Activated CD4-positive, alpha-beta T cell treated with anti-CD3 and anti-CD28 coated beads, Interleukin-2, amount 50 U/mL, for 4 hours (primary cell): ENCODE measurements at places on chromosomes 12 and 14.
A peak's percentile ranks its signal among the peaks of the same experiment; 100 is the strongest.

GRCh38 chr12:67890726-67891258 is 98.5 kb upstream of the IFNG-AS1 start:
- DNase-seq: no peak

- DNase-seq: no peak
These were observed 11.9 kb downstream of the RNF10 start for GRCh38 chr12:120546050-120546386.

GRCh38 chr12:114636723-114637480 is 47.1 kb downstream of the TBX3 start:
- no peak for DNase-seq

GRCh38 chr12:6352193-6353173 is 10.6 kb upstream of the TNFRSF1A start:
- no peak for DNase-seq

- DNase-seq: no peak
These were observed 3.6 kb downstream of the ZNF839 start for GRCh38 chr14:102323102-102323501.

DNA sequence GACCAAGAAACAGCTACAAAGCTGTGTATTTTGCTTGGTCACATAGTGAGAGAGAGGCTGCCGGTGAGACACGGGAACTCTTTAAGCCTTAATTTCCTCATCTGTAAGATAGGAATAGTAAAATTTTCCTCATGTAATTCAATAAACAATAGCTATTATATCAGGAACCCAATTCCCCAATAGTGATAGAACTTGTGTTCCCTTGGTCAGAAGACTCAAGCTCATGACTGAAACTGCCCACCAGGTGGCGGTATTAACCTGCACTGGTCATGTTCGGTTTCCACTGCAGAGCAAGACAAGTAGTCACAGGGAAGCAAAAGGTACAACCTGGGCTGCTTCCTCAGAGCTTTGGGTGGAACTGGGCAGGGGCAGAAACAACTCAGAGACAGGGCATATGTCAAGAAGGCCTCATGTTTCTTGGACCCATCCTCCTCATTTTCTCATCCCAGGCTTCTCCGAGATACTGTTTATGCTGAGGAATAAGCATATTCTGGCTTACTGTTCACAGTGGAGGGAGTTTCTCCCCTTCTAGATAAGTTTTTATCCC is 4.2 kb upstream of the AJUBA start:
- peak; percentile 90 for DNase-seq

DNA sequence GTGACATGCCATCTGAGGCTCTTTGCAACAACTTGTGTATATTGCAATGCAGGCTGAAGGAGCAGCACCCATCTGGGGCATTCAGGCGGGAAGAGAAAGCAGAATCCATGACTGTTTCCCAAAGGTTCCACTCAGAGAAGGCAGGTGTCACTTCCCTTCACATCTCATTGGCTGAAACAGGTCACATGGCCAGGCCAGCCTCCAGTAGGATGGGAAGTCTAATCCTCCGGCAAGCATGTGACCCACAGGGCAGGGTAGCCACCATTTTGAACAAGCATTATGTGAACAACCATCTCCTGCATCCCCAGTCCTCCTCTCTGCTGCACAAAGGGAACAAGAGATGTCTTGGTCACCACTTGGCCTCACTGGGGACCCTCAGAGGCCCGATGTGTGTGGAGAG is 70.6 kb downstream of the RIN3 start:
- DNase-seq: no peak

- no peak for DNase-seq
These were observed 45.1 kb downstream of the AREL1 start for GRCh38 chr14:74667758-74668157.

DNA sequence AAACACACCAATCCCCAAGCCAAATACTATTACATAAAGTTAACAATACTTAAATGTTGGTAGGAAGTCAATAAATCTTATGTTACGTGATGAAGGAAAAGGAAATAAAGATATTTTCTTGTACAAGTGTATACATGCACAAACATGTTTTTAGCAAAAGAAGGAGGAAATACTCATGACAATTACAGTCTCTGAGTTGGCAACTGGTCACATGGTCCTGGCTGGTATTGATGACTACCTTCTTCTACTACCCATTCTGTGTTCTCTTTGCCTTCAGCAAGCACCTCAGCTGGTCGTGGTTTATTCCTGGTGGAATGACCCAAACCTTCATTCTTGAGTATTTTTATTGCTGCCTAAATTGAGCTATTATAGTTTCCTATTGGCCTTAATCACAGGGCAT is 84.8 kb downstream of the PLBD1 start:
- no peak for DNase-seq

DNA sequence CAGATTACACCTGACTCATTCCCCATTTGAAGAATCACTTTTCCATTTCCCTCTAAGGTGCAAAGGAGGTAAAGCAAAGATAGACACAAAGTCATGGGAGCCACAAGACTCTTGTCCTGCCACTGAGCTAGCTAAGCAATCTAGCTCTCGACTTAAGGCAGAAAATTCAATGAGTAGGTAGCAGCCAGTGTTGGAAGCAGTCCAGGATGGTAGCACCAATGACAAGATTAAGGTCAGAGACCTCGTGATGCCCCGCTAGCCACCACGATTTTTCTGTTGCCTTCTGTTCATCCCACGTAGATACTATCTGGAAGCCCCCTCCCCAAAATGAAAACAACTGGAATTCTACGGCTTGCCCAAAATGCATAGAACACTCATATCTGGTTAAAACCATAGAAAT is 1.4 kb downstream of the VAMP1 start:
- no peak for DNase-seq

- no peak for DNase-seq
These were observed 95.7 kb upstream of the ESRRB start for GRCh38 chr14:76280221-76280620.

GRCh38 chr14:102817318-102817717 is 40.1 kb downstream of the TRAF3 start:
- no peak for DNase-seq

GRCh38 chr12:123457980-123458779 is at the start of gene SNRNP35:
TSS of gene SNRNP35 (plus strand) at chr12:123458139. CDS start at chr12:123465541, 7,402 bp downstream.
- peak; percentile 82 for DNase-seq

DNA sequence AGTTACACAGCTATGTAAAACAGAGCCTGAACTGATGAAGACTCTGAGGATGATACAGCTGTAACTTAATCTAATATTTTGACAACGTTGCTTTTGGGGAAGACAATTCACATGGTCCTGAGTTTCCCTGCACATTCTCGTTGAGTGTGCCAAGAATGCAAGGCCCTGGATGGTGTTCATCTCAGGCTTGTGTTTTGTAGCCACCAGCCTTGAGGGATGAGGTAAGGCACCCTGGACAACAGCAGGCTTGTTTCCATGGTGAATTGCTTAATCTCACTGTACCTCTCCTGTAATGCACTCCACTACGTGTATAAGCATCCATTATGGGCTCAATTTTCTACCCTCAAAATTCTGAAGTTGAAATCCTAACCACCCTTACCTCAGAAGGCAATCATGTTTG is 2.1 kb downstream of the CATSPERB start:
- no peak for DNase-seq

GRCh38 chr12:116675339-116676107 is 62.3 kb downstream of the SPRING1 start:
- DNase-seq: no peak

DNA sequence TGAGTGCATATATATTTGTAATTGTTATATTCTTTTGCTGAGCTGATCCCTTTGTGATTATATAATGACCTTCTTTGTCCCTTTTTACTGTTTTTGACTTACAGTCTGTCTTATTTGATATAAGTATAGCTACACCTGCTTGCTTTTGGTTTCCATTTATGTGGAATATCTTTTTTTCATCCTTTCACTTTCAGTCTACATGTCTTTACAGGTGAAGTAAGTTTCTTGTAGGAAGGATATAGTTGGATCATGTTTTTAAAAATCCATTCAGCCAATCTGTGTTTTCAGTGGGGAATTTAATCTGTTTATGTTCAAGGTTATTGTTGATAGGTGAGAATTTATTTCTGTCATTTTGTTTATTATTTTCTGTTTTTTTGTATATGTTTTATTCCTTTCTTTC is 12.1 kb downstream of the GZMH start:
- DNase-seq: no peak

DNA sequence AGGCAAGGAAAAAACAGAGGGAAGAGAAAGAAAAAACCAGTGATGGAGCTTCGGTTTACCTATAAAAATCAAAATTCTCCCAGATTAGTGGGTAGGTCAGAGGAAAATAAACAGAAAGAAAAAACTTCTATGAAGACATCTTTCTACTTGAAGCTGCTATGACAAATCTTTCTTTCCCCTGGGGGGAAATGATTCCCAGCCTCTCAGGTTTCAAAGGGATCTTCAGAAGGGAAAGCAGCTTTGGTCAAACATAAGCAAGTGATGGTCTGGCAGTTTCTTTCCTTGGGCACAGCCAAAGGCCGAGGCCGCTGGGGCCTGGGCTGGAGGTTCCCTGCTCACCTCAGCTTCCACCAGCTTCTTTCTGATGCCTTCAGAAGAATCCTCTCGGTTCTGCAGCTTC is 104.5 kb downstream of the PRKAB1 start:
- no peak for DNase-seq

- no peak for DNase-seq
These were observed 87.4 kb upstream of the PTPRR start for GRCh38 chr12:71007781-71008404.

- no peak for DNase-seq
These were observed 83.5 kb downstream of the SAMD4A start for GRCh38 chr14:54650331-54650958.

- DNase-seq: no peak
These were observed 21.3 kb downstream of the PSMC1 start for GRCh38 chr14:90277581-90278198.

DNA sequence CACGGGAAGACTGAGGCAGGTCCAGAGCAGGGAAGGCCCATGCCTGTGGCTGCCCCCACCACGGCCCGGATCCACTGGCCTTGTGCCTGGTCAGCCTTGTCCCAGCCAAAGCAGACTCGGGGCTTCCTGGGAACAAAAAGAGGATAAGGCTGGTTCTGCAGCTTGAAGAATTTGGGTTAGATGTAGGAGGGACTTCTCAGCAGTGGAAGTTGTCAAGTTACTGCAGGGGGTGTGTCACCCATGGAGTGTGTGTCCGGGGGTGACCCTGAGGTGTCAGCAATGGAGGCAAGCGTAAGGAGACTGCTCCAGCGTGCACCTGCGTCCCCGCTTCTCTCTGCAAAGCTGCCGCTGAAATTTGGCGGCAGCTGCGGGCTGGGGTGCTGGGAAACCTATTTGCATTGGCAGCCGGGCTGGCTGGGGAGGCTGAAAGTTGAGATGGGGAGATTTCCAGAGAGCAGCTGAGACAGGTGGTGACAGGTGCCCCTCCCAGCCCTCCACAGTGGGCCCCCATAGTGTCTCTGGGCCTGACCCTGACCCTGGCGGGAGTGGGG is 12.5 kb upstream of the TNFAIP2 start:
- DNase-seq: no peak

DNA sequence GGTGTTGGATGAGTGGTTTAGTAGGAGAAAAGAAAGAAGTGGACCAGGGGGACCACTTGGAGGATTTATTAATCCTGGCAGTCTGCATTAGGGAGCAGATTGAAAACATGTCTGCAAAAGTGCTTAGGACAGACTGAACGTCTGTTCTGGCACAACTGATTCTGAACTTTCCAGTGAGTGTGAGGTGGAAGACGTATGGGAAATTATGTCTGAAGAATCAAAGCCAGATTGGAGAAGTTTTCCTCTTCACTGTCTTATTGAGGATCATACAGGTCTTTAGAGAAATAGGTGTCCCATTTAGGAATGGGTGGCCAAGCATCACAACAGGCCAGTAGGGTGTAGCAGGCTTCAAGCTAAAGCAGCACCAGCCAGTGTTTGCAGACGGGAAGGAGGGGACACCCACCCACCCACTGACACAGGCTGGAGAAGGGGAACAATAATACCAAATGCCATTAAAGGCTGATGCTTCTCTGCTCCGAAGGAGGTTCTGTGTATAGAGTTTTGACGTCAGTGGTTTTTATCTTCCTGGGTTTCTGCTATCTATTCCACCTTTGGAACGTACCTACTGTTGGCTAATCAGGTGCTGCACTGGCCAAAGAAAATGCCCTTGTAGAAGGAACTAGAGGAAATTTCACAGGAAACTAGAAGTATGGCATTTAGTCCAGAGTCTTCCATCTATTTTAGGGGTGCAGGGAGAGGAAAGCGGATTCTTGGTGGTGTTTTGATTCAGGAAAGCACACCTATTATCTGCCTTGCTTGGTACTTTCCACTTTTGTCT is 1.8 kb downstream of the SRRM4 start:
- DNase-seq: no peak

GRCh38 chr14:99476864-99477263 is 3.8 kb downstream of the SETD3 start:
- no peak for DNase-seq

GRCh38 chr14:28813810-28814209 is 47.2 kb downstream of the FOXG1 start:
- no peak for DNase-seq

GRCh38 chr14:104289507-104289906 is 151.1 kb downstream of the KIF26A start:
- DNase-seq: no peak

- DNase-seq: no peak
These were observed 1.9 kb downstream of the PCNX4 start for GRCh38 chr14:60093606-60094005.

GRCh38 chr14:23351681-23352505 is 794 bp downstream of the SLC22A17 start:
- DNase-seq: no peak

- DNase-seq: no peak
These were observed 149.2 kb downstream of the MSRB3 start for GRCh38 chr12:65427646-65428045.

- no peak for DNase-seq
These were observed 126.4 kb downstream of the DUSP6 start for GRCh38 chr12:89225808-89226411.

DNA sequence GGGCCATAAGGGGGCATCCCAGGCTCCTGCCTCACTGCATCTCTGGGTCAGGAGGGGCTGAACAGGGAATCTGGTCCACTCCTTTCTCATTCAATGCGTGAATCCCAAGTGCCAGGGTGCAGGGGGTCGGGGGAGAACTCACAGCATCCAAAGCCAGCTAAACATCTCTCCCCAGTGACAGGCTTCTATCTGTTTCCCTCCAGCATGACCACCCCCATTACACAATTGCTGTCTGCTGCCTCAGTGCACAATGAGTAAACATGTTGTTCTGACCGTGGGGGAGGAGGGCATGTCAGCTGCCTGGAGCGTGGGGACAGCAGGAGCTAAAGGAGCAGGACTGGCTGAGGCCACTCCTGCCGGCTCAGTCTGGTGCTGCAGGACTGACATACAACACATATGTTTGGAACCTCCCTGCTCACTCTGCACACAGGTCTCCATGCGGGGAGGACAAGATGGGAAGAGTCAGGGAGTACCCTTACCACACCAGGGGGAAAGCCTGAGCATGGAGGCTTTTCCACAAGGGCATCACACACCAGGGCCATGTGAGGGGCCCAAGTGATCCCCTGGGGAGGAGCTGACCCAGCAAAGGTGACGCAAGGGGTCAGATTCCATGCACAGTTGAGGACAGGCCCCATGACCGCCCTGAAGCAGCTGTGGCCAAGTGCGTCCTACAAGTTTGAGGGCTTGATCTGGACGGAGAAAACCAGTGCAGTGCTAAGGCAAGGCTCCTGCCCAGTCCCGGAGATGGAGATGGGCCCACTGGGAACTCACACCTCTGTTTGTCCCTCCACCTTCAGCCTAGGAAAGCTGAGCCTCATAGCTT is 1.4 kb downstream of the TNS2 start:
- DNase-seq: no peak
